Activated CD8-positive, alpha-beta T cell treated with anti-CD3 and anti-CD28 coated beads, Interleukin-2, amount 10 ng/mL, durations not matched to agents 7 days and 5 days (primary cell): ENCODE measurements at places on chromosomes 12 and 14. TPM values are rescaled to one million over a fixed set of nuclear protein-coding genes. Genes with fewer than 3 reads are reported as not detected.

TTC7B gene
- total RNA-seq = 6.8 TPM

CDK17 gene
- 39.5 TPM for total RNA-seq

OR4K13 gene
- not detected for total RNA-seq

COL2A1 gene
- not detected for total RNA-seq

GLS2 gene
- 0.70 TPM for total RNA-seq

ARF3 gene
- 108 TPM for total RNA-seq

CLEC4C gene
- not detected for total RNA-seq

GPR65 gene
- 21.9 TPM for total RNA-seq

PAX9 gene
- not detected for total RNA-seq

NFKBIA gene
- total RNA-seq = 56.1 TPM

TAS2R9 gene
- not detected for total RNA-seq

GDF3 gene
- total RNA-seq = not detected

IFNG gene
- total RNA-seq = 3.1 TPM

PTCSC3 gene
- not detected for total RNA-seq

MANSC4 gene
- total RNA-seq = not detected

ART4 gene
- total RNA-seq = not detected

TUBA1A gene
- 117 TPM for total RNA-seq

LYSET gene
- total RNA-seq = 10.6 TPM

B4GALNT3 gene
- total RNA-seq = 10.9 TPM

HSPA2 gene
- total RNA-seq = 1.7 TPM

TMEM229B gene
- total RNA-seq = 9.9 TPM

SCNN1A gene
- total RNA-seq = 1.5 TPM

KLRF2 gene
- 0.94 TPM for total RNA-seq

LTBP2 gene
- total RNA-seq = 0.29 TPM

NOVA1 gene
- not detected for total RNA-seq

KLRC4 gene
- 3.6 TPM for total RNA-seq

TNS2 gene
- 1.4 TPM for total RNA-seq
